ENCODE measurements at places on chromosomes 13 and 19.

DNA sequence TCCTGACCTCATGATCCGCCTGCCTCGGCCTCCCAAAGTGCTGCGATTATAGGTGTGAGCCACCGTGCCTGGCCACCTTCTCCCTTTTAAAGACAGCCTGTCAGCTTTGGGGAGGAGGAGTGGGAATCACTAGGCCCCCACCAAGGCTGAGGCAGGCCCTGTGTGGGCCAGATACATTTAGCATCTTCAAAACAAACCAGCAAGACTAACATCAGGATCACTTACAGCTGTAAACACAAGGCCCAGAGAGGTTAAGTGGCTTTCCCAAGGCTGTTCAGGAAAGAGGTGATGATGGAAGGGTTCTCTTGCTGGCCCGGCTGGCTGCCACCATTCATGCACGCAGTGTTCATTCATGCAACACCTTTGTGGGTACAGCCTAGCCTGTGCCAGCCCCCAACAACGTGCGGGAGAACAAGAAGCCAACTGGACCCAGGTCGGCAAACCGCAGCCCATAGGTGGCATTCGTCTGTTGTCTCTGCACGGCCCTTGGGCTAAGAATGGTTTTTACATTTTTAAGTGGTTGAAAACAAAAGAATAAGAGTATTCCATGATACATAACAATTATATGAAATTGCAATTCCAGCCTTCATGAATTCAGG, 23.0 kb downstream of the IER2 start:
- DNase-seq: no peak

- no peak for DNase-seq
Measured at GRCh38 chr13:50636007-50636704, 207.3 kb downstream of the DLEU7 start.

- DNase-seq: no peak
Measured at GRCh38 chr13:23678795-23679194, 108.6 kb downstream of the TNFRSF19 start.

- no peak for DNase-seq
Measured at GRCh38 chr13:49417161-49417560, 26.7 kb downstream of the CAB39L start.

DNA sequence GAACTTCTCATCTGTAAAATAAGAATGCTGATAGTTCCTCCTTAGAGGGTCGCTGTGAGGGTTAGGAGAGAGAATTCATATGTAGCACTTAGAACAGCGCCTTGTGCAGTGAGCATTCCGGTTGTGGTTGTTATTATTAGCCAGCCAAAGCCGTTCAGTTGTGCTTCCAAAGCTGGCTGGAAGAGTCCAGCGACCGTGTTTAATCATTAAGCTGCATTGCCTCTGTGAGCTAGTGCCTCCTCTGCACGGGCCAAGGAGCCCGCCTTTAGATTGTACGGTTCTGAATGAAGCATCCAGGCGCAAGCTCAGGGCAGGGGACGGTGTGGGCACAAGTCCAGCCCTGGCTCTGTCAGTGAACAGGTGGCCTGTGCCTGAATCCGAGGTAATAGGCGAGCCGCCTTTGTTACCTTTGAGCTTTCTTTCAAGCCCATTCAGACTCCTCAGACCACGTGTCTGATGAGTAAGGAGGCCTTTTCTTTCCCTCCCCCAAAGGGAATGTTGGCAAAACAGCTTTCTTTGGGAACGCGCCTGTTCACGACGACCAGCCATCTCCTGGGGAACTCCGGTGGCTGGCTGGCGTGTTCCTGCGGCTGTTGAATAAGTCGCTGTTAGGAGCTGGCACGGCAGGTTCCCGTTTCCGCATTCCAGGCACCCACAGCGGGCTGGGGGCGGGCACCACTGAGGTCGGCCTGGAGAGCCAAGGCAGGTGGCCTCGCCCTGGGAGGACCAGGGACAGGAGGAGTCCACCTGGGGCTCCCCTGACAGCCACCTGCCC, 25.1 kb downstream of the SIPA1L3 start:
- peak; percentile 78 for DNase-seq

DNA sequence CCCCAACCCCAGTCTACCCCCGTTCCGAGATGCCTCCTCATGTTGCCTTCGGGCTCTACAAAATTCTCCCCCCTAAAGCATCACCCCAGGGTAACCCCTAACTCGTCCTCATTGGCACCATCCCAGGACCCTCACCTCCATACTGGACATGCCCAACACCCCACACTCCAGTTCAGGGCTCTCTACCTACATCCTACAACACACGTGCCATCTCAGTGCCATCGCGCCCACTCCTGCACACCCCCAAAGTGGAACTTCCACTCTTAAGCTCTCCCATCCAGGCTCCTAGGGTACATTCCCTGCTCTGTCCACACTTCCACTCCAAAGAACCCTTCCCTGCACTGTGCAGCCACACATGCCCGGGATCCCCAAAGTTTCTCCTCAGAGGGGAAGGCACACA, 827 bp upstream of the FKRP start:
- DNase-seq: no peak

DNA sequence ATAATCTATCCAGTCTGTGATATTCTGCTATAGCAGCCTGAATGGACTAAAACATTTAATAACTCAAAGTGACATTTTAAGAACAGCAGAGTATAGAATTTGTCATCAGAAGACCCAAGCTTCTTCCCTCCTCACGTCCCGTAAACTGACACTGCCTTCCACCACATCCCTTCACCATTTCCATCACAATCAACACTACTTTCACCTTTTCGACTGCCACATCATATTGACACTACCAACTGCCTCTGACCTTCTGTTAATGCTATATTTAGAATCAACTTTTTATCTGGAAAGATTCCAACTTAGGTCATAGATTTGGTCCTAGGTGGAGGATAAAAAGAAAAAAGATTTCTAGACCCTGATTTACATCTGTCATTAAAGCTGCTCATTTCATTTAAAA, 39.6 kb downstream of the STOML3 start:
- no peak for DNase-seq

- DNase-seq: no peak
Measured at GRCh38 chr13:41503356-41503755, 46.0 kb downstream of the RGCC start.

DNA sequence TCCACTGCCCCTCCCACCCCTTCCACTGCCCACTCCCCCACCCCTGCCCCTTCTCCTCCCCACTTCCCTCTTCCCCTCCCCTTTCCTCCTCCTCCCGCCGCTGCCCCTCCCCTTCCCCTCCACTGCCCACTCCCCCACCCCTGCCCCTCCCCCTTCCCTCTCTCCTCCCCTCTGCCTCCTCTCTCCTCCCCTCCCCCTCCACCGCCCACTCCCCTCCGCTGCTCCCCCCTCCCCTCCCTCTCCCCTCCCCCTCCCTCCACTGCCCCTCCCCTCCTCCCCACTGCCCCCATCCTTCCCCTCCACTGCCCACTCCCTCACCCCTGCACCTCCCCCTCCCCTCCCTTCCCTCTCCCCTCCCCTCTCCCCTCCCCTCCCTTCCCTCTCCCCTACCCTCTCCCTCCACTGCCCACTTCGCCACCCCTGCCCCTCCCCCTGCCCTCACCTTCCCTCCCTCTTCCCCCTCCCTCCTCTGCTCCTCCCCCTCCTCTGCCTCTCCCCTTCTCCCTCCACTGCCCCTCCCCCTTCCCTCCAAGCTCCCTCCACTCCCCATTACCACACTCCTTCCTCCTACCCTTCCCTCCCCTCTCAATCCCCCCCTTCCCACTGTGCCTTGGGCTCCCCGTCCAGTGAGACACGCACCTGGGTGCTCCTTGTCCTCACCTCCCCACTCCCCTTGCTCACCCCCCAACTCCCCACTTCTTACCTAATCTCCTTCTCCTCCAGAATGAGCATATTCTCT, 21.9 kb downstream of the ATP8B3 start:
- DNase-seq: no peak

DNA sequence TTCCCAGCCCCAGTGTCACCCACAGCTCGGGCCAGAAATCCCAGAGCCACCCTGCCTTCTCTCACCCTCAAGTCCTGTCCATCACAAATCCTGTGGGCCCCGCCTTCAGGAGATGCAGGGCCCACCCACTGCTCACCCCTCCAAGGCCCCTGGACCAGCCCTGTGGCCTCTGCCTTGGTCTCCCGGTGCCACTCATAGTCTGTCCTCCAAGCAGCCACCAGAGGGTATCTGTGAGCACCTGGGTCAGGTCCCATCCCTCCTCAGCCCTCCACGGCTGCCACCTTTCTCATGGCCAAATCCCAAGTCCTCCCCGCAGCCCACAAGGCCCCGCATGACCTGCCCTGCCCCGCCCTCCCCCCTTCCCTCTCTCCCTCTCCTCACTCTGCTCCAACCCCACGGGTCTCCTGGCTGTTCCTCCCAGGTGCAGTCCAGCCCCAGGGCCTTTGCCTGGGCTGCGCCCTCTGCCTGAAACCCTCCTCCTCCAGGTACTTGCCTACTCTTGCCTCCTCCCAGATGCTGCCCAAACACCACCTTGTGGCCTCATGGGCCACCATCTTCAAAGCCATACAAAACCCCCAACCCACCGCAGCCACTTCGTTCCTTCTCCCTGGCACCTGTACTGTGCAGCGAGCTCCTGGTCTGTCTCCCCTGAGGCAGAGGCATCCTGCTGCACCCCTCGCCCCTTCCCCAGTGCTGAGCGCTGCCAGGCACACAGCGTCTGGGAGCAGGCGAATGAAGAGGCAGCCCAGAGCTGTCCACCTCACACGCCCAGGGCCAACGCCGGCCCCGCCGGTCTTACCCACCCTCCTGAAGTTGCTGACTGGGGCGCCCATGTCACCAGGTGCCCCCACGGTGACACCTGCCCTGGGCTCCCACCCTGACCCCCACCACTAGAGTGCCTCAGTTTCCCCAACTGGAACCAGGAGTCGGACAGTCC, 13.2 kb upstream of the UQCR11 start:
- no peak for DNase-seq

GRCh38 chr19:543910-544608, at the start of gene GZMM:
TSS of gene GZMM (plus strand) at chr19:544053. CDS start at chr19:544072, 19 bp downstream.
- DNase-seq: no peak

GRCh38 chr13:94513026-94513425, 33.5 kb upstream of the DCT start:
- no peak for DNase-seq

DNA sequence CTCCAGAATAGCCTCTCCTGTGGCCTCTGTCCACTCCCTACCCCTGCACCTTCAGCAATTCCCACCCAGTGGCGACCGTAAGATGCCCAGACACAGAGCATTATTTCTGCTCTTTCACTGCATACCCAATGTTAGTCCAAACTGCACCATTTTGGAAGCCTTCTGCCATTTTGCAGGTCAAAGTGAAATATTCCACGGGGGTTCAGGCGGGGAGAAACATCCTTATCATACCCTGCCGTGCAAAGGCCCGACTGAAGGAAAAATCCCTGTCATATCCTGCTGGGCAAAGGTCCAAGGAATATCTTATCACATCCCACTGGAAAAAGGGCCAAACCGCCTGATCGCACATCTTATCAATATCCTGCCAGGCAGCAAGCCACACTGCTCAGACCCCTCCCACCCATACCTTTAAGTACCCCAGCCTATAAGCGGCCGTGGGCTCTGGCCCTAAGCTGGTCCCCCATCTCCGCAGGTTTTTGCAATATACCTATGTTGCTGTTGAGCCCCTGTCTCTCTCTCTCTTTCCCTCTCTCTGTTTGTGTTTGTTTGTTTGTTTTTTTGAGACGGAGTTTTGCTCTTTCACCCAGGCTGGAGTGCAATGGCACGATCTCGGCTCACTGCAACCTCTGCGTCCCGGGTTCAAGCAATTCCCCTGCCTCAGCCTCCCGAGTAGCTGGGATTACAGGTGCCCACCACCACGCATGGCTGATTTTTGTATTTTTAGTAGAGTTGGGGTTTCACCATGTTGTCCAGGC, 18.2 kb downstream of the CLEC11A start:
- no peak for DNase-seq

DNA sequence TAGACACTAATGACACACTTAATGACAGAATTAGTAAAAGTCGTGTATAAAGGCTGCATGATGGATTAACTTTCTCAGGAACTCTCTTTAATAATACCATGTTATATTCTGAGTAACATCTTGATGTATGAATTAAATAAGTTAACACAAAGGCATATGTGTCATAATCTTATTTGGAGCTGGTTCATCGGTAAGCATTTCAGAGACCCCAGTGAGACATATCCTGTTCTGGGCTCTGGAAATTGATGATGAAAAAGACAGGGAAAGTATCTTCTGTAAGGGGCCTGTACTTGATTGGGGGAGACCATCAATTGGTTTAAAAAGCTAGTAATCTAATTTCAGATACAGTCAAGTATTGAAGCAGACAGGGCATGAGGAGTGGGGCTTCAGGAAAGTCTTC, 547.9 kb downstream of the GPC6 start:
- no peak for DNase-seq

DNA sequence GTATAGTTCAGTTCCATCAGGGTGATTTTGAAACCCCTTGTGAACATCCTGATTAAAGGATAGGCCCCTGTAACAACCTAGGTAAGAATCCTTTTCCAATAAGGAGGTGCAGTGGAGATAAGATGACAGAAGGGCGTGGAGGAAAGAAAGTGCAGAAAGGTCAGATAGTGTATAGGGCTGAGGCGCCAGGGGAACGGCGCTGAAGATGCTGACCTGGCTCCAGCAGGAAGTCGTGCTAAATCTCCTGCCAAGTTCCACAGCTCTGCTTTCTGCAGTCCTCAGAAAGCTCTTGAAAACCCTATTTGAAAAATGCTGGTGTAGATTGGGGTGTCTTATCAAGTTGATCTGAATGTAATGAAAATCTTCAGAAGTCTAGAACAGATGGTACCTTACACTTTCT, 221.7 kb downstream of the COG6 start:
- no peak for DNase-seq

GRCh38 chr13:32429433-32429909, 1.5 kb upstream of the N4BP2L1 start:
- no peak for DNase-seq

DNA sequence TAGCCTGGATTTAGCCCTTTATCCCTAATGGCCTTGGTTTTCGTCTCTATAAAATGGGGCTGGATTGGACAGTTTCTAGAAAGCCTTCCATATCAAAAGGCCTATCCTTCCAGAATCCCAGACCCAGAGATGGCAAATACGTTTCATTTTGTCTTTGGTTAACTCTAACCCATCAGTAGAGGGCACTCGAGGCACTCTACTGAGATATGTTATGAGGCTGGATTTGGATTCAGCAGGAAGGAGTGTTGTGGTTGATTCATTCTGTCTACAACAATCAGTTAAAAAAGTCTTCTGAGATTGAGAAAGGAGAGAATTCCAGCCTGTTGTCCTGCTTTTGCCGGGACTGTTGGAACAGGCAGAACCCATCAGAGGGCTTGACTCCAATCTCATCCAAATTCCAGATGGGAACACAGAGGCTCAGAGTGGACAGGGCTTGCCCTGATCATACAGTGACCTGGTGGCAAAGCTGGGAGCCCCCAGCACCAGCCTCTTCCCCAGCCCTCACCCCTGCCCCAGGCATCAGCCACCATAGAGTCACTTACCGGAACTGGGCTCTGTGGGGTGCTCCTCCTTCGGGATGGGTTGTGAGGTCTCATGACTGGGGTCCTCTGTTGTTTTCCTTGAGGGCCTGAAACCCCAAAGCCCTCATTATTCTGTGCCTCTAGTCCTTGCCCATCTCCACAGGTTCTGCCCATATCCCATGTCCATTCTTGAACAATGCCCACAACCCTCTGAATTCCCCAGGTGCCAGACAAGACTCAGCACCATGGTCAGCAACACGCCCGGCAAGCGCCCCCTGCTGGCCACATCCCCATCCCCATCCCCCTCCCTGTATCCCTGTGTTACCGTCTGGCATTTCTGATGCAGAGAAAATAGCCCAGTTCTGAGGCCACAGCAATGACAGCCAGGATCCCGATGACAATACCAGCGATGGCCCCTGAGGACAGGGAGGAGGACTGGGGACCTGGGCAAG, 12.3 kb upstream of the ZNF180 start:
- peak; percentile 58 for DNase-seq

GRCh38 chr13:32682740-32683139, 96.5 kb downstream of the PDS5B start:
- DNase-seq: no peak
